ENCODE measurements at places on chromosomes 12 and 14.
A peak's percentile ranks its signal among the peaks of the same experiment; 100 is the strongest.

DNA sequence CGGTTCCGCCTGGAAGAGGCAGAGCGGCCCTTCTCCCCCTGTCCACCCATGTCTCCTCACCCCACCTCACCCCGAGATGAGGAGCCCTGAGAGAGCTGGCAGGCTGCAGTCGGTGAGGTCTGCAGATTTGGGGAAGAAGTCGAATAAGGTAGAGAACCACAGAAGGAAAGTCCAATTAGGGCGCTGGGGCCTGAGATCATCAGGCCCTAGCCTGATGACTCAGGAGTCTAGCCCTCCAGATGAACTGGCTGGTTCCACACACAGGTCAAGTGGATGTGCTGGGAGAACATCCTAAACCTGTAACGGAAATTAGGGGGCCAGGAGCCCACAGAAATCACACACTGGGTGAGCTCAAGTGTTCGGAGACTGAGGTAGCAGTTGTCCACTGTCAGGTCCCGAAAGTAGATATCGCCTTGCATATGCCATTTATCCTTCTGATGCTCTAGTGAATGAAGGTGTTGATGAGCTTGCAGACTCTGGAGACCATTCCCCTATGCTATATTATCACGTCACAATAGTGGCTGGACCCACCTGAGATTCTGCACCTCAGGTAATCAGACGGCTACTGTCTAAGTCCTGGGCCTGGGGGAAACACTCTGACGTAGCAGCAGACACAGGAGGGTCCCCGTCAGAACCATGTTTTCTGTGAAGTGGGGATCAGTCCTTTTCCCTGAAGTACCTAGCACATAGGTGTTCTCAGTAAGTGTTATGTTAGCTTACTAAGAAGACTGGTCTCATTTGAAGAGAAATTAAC lies 886 bp upstream of the METTL17 start:
- no peak for DNase-seq

- no peak for DNase-seq
Observed at GRCh38 chr12:70551731-70552130, 85.5 kb downstream of the PTPRB start.

DNA sequence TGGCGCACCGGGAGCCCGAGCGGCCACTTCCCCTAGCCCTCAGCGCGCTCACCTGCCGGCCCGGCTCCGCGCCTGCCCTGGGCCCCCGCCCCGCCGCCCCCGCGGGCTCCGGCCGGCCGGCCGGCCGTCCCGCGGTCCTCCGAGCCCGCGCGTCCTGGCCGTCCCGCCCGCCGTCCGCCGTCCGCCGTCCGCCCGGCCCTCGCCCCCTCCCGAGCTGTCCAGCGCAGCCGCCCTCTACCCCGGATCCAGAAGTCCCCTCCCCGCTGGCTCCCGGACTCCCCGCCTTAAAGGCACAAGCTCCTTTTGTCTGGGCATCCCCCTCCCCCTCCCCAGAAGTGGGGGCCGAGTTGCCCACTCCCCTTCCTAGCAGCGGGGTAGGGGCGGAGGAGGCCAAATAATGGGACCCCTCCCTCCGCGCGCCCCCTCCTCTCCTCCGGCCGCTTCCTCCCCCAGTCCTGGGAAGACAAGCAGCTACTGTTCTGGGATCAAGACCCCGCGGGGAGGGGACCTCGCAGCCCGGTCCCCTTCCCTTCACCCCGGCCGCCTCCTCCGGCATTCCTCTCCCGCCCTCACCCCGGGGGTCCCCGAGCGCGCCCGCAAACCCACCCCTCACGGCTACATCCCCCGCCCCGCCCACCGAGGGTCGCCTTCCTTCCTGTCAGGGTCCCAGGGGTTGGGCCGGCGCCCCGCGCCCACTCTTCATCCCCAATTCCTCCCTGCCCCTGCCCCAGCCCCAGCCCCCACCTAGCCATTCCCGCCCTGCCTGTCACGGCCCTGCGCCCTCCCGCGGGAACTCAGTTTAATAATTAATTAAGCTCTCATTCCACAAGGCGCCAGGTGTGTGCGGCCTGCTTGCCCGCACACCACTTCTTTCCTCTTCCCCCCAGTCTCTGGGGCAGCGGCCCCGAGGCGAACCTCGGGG lies at the start of gene ADCY6:
ADCY6 (minus strand) TSS at position 236 of the 922 bp plus-strand sequence. CDS start 5,655 bp downstream, outside the sequence.
- peak; percentile 75 for DNase-seq

DNA sequence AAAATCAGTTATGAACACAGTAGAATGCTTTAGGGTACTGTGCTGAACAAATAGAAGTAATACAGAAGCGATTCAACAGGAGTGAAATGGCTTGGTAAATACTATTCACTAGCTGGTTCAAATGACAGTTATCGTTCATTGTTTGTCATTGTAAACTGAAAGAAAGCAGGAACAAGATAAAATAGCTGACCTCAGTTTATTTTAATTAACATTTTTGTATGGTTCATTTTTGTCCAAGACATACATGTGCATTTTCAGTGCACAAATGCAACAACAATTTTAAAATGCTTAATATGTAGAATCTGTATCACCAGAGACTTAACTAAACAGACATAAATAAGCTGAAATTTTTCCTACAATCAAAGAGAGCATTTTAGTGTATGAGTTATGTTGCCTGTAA lies 49.9 kb downstream of the ALX1 start:
- no peak for DNase-seq

DNA sequence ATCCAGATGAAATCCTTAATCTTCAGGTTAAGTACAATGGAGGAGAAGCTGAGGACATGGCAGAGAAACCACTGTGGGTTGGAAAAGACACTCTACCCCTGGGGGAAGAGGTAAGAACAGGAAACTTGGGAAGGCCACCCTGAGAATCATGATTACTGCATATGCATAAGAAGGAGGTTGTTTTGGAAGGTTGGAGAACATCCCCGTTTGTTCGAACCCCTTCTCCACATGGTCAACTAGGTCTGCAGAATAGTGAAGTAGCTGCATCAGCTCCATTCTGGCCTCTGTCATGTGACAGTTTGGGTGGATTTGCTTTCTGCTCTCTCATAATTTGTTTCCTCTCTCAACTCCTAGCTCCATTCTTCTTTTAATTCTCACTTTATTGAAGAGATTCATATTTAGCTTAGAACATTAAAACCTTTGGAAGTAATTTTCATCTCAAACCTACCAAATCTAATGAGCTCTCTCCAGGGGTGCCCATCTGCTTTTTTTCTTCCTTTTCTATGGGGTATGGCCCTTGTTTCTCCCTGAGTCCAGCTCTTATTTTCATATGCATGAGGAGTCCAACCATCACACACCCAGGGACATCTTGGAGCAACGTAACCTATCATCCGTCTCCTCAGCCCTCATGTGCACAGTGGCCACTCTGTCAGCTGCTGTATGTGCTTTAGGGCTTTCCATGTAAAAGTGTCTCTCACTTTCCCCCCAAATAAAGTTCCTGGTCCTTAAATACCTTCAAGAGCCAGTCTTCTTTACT lies 820.3 kb downstream of the TMEM121 start:
- DNase-seq = no peak

DNA sequence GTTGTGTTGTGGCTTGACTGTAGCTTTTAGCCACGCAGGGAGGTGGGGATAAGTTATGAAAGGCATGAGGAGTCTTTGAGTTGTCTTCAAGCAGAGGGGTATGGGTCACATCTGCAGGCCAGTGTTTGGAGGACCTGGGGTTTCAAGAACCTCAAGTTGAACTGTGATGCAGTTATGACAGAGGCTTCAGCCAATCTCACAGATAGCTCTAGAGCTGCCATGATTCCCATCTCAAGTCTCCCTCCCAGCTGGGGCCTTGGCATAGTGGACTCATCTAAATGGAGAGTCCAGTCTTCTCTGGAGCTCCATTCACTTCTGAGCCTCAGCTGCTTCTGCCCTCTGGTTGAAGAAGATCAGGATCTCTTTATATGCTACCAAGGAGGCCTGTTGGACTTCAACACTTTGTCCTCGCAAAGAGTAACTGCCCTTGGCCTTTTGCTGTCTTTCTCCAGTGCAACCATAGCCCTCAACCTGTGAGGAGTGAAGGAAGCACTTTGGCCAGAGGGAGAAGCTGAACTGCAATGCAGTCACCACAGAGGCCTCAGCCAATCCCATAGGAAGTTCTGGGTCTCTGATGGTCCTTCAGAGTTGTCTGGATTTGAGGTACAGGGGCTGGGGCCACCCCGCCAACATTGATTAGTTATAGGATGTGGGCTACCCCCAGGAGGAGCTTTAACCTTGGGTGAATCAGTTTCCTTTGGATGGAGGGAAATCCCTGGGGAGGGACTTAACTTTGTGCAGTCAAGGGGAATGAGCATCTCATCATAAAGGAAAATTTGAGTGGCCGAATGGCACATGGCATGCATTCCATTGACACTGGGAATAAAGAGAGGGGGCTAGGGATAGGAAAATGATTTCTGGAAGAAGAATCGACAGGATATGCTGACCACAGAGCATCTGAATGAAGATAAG lies 230.5 kb downstream of the PCNX1 start:
- DNase-seq = no peak

DNA sequence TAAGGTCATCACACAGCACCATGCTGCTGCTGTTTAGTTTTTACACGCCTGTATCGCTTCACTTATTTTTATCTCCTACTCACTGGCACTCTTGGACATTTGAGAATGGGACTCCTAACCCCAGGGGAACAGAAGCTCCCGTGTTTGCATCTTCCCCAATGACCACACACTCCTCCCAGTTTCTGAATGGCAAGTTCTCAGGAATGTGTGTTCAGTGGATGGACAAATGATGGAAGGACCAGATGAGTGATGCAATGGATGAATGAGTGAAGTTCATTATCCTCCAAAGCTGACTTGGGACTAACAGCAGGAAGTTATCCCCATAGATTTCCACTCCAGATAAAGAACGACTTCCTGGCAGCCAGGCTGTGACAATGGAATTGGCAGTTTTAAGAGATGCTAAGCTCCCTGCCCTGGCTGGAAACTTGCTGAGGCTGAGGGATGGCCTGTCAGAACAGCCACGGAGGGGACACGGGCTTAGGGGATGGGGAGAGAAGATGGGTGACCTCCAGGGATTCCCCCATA lies 231.5 kb downstream of the SLC15A4 start:
- DNase-seq = no peak

DNA sequence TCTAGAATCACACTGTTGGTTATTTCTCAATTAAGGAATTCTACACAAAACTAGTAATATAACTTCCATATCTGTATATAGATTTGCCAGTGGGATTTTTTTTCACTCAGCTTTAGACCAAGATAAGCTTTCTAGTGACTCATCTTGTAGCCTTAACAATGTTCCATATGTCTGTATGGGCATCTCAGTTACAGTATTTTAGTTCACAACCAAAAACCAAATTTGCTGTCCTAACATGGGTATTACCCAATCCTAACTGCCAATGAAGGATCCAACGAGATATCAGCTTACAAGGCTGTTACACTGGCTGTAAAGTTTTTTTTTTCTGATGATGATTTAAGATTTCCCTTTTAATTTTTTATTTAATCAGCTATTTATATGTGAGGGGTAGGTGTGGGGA lies 31.5 kb upstream of the KRR1 start:
- DNase-seq = peak; percentile 58

- no peak for DNase-seq
Observed at GRCh38 chr14:58738876-58739275, 101.1 kb downstream of the DACT1 start.

GRCh38 chr12:108214486-108214885 lies 85.4 kb downstream of the WSCD2 start:
- DNase-seq = peak; percentile 0

DNA sequence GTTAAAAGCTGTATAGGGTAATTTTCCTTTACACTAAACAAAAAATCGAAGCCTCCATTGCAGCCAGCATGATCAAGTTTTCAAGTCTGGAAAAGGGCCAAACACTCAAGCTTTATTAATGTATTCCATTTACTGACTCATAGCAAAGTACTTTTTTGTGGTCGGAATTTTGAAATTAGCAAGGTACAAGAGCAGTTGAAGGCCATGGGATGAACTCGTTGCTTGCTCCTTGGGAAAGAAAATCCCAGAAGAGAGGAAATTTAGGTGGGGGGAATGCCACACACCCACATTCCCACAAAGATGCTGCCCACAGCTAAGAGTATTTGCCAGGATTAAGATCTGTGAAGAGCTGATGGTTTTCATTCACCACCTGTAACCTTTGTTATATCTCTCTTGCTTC lies 333.7 kb downstream of the EGLN3 start:
- DNase-seq = peak; percentile 97

DNA sequence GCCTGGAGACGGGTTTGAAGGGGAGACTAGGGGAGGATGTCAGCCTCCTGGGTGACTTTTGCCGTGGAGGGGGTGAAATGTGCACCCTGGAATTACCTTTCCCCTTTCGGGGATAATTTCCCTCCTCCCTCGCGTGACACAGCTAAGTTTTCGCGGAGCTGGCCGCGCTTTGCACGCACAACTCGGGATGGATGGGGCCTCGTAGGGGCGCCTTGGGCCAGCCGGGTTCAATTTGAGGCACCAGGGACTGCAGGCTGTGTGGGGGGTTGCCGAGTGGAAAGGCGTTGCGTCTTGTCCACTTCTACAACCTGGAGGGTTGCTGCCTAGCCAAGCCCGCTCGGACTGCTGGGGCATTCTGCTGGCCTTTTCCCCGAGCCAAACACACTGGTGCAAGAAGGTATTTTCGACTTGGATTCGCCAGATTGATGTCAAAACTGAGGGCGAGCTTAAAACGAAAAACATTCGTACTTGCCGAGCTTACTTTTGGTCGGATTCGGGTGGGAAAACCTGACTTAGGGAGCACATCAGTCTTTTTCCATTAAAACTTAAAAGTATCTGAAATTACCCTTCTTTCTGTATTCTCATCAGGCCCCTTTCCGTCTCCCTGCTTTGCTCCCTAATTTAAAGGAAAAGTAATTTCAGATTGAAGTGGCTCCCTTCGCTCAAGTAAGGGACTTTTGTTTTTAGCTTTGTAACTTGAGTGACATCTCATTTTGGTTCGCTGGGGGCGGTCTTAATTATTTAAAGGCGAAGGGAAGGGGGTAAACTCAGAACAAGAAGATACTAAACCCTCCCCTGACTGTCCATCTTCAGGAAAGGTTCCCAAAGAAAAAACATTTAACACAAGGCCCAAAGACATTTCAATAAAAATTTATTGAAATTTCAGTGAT lies 14.3 kb downstream of the TBX3 start:
- peak; percentile 53 for DNase-seq

DNA sequence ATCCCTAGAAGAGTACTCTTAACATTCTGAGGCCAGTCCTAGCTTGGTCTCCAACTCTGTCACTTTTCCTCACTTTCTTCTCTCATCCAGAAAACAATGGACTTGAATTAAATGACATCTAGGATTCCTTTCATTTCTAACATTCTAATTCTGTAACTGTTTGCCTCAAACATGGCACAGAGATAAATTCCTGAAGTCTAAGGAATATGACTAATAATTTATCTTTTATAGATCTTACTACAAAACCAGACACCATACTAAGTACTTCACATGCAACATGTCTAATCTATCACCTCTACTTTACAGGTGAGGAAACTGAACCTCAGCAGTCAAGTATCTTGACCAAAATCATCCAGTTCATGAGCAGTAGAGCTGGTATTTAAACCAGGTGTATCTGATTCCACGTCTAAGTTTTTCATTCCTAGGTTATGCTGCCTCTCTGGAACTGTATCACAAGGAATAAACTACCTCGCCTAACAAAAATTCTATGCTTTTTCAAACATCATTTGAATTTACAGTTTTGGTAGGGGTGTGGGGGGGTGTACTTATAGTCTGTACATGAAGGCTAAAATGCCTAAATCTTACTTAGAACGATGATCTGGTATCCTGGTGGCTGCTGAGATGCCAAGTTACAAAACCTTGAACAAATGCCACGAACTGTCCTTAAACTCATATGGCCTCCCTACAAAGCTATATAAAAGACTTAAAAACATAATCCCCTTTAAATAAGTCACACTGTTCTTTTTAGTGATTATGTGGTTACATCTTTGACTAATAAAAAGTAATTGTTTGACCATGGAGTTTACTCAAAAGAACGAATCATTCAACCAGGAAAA lies 41.6 kb downstream of the ATXN2 start:
- DNase-seq = peak; percentile 37

Data from amniotic epithelial cell (primary cell).